ENCODE measurements at places on chromosomes 11 and 22.
A peak's percentile ranks its signal among the peaks of the same experiment; 100 is the strongest.

- DNase-seq: no peak
These were observed 62.0 kb downstream of the INSC start for GRCh38 chr11:15176646-15177163.

GRCh38 chr11:27603376-27603990, 96.8 kb downstream of the BDNF start:
- no peak for DNase-seq

DNA sequence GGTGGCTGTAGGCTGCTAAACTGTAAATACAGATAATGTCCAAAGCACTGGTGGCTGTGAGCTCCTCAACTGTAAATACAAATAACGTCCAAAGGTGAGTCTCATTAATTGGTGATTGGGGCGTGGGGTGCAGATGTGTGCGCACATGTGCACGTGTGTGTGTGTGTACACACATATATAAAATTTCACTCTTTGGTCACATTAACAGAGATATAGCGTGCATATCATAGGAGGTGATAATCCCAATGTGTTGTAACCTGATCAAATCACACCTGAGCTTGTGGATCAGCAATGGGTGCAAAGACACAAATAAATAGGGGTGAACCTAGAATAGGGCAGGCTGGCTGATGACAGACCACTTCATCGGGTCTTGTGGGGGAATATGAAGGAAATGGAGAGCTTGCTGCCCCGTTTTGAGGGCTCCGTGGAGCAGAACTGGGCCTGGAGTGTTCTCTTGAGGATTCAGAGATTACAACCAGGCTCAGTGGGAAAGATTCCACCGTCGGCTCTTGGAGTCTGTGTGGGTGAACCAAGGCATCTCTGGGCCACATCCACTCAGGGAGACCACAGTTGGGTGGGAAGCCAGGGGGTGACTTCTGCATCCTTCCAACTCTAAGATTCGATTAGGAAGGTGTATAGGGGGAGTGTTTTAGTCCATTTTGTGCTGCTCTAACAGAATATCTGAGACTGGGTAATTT, 24.9 kb upstream of the OSBPL5 start:
- no peak for DNase-seq

DNA sequence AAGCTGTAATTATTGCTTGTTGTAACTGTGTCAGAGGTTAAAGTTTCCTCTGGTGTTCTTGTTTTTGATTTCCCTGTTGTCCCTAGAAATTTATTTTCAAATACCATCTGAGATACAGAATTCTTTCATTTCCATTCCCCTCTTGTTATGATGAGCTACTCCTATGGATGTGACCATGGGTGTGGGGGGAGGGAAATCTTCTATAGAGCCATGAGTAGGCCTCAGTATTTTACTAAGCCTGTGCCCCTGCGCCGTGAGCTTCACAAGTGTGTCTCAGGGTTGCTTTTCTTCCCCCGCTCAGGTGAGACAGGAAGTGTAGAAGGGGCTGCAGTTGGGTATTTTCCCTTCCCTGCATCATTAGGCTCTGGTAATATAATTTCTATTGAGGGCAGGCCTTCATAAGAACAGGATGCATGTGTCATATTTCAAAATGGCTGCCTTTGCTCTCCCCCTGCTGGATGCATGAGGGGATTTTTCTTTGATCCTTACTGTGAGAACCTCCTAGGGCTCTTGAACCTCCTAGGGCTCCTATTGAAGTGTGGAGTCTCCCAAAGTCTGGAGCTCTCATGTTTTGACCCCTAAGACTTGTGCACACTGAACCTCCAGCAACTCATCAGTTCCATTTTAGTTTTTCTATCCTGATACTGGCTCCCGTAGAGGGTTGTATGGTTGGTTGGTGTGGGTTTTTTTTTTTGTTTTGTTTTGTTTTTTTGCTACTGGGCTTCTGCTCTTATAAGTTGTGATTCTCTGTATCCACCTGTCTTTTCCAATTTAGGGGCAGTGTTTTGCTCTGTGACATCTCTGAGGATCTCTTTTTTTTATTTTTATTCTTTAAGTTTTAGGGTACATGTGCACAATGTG, 658.2 kb downstream of the NTM start:
- DNase-seq: peak; percentile 76

DNA sequence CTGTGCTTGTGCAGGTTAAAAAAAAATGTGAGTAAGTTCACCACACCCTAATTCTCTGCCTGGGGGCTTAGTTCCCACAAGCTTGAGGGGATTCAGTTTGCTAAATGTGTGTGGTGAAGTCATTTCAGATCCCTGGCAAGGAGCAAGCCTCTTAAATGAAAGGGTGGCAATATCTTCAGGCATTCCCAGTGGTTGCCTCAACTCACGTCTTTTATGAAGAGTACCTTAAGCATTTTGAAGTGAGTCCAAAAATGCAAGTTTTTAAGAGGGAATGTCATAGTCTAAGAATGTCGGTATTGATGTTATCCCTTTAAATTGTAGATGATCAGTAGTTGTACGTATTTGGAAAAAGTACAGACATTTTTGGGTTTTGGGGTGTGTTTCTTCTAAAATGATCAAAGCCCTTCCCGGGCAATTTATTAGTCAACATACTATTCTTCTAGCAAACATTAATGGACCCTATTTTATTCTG, 4.9 kb downstream of the TCP11L1 start:
- peak; percentile 68 for DNase-seq

Data from iris pigment epithelial cell (primary cell).